ENCODE measurements at places on chromosomes 2 and 18.

DNA sequence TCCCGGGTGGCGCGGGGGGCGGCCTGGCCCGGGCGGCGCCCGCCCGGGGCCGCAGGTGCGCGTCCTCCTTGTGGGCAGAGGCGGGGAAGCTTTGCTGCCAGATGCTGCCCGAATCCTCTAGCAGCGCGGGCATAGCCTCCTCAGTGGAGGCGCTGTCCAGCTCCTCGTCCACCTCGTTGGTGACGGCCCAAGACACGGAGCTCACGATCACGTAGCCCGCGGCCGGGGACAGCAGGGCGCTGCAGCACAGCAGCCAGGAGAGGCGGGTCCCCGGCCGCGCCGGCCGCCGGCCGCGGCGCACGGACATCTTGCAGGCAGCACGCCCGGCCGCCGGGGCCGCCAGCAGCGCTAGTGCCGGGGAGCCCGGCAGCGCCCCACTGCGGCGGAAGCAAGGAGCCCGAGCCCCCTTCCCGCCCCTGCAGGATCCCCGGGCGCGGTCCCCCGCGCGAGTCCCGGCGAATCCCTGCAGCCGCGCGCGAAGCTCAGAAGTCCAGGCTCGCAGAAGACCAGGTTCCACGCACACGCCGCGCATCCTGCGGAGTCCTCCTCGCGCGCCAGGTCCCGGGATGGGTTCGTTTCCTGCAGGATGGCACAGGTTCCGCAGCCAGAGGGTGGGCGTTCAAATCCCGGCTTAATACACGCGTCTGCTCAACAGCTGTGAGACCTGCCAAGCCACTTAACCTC lies at the start of gene CREG2:
TSS of gene CREG2 (minus strand) at position 353 of the 684 bp plus-strand sequence. CDS start at position 307, 46 bp downstream.
- DNase-seq = peak; percentile 41

- no peak for DNase-seq
Measured at GRCh38 chr18:617970-618504, 21.2 kb downstream of the CLUL1 start.

DNA sequence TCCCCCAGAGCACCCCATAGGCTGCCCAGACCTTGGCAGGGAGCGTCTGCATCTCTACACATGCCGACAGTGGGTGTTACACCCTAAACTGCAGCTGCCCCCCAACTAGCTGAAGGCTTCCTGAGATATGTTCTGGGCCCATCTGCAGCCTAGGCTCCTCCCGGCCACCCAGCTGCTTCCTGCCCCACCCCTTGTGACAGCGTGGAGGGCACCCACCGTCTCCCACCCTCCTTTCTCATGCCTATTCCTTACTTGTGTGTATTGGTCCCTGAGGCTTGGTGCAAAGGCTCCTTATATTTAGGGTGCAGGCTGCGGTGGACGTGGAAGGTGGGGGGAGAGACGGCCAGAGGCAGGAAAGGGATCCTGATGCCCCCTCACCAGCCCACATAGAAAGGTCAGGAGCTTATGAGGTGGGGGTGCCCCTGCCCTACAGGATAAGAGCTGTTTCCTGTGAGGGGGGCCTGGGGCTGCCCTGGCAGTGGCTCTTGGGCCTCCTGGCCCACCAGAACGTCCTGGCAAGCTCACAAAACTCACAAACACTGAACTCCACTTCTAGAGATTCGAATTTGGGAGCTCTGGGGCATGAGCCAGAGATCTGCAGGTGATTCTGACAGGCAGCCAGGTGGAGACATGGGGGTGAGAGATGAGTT lies 7.3 kb upstream of the PROM2 start:
- DNase-seq = no peak

GRCh38 chr2:108115868-108116267 lies 123.9 kb upstream of the SULT1C3 start:
- no peak for DNase-seq

DNA sequence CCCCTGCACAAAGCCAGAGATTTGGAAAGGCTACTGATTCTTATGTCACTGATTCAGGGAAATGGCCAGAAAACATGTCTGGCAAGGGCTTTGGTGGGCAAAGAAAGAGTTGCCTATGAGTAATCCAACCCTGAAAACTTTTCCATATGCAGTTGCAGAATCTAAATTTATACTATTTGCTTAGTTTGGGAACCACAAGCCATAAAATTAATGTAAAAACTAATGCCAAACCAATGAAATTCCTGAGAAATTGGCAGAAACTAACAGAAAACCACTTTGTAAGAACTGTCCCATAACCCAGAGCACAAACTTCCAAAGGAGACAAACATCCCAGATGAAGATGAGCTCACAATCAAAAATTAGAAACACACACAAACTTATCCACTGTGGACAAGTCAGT lies 48.8 kb downstream of the TCF4 start:
- no peak for DNase-seq

- DNase-seq = no peak
Measured at GRCh38 chr2:88669482-88670214, 21.8 kb upstream of the RPIA start.

DNA sequence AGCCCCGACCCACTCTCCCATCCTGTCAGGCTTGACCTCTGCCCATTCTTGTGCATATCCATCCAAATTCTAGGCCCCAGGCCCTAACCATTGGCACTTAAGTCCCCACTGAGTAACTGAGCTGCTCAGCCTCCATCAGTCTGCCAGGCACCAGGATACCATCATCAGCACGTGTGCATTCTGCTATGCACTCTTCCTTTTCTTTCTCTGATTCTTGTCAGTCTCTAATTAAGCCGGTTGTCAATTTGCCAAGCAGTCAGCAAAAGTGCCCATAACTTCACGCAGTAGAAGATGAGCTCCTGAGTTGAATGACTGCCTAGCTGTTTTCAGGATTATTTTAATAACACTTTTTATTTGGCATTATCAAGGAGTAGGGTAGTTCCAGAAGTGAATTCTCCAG lies 107.2 kb downstream of the FEZ2 start:
- DNase-seq = no peak

- DNase-seq = no peak
Measured at GRCh38 chr2:64727013-64727767, 73.5 kb upstream of the SERTAD2 start.

DNA sequence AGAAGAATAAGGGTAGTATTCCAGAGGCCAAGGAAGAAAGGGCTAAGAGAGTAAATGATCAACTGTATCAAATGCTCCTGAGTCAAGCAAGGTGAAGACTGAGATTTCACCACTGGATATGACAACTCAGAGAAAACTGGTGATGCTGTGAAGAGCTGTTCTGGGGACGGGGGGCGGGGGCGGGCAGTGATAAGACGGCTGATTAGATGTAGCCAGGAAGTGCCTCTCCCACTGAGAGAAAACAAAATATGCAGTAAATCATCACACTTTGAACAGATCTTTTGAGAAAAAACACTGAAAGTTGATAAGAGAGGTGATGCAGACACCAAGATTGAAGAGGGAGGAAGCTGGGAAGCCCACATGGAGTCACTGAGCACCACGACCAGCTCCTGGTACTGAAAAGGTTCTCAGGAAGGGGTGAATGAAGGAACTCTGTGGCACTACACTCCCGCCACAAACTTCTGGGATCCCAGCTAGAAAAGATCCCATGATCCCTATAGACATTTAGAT lies 75.8 kb downstream of the MYO3B start:
- DNase-seq = no peak

DNA sequence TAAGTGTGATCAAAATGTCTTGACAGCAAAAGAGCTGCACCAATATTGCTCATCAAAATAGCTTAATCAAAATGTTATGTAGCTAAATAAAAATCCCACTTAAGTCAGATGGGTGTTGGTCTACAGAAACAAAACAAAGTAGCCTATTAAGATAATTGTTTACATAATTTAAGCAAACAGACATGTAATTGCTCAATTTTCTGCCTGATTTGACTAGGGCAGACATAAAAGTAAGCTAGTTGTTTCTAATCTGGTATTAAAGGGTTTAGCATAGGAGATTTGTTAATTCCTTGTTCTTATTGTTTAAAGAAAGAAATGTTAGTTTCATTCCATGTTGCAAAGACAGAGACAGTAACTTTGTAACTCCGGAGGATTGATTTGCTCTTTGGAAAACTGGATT lies 11.5 kb upstream of the FEZ2 start:
- no peak for DNase-seq

DNA sequence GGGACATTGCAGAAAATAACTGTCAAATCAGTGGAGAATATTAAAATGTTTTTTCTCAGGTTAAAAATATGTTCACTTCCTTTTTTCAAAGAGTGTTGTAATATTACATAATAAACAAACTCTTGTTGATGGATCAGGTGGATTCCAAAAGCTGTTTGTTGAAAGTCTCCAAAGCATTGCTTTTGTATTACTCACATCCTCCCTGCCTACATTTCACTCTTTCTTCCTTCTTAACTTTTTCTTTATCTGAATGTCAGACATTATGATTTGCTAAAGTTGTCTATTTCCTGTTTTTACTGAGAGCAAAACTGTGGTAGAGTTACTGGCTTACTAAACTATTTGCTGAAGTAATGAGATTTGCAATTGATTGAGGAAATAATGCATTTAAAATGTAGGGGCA lies 92.1 kb downstream of the CDH19 start:
- DNase-seq = no peak

GRCh38 chr2:68236103-68236734 lies 16.1 kb downstream of the PPP3R1 start:
- no peak for DNase-seq

- DNase-seq = no peak
Measured at GRCh38 chr2:199309973-199310372, 147.8 kb downstream of the SATB2 start.

GRCh38 chr2:232584238-232584637 lies 33.7 kb downstream of the EIF4E2 start:
- DNase-seq = no peak

DNA sequence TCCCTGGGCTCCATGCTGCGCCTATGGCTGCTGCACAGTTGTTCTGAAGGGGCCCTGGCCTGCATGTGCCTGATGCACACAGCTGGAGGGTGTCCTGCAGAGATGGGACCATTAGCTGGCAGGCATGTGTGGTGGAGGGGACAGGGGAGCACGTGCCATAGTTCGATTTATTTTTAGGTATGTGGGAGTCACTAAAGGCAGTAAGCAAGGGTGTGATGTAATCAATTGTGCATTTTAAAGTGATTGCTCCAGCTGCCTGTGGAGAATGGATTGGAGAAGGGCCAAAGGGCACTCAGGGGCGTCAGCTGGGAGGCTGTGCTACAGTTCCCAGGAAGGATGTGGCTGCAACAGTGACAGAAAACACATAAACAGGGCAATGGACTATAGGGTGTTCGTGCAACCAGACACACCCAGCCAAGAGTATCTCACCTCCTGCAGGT lies 205.1 kb downstream of the ARL4C start:
- peak; percentile 35 for DNase-seq

DNA sequence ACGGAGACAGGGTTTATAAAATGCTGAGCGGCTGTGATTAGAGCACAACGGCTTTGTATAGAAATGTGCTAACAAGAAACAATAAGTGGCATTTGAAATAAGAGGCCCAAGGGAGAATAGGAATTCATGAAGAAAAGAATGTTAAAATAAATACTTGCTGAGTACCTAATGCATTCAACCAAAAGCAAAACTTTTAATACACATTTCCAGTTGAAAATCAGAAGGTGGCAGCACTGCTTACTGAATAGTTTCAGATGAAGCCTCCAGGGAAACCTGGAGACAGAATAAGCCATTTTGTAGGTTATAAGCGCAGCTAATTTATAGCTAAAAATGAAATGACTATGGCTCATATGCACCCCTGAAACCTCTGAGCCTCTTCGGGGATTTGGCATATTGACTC lies 286.6 kb downstream of the DPP10 start:
- DNase-seq = no peak

DNA sequence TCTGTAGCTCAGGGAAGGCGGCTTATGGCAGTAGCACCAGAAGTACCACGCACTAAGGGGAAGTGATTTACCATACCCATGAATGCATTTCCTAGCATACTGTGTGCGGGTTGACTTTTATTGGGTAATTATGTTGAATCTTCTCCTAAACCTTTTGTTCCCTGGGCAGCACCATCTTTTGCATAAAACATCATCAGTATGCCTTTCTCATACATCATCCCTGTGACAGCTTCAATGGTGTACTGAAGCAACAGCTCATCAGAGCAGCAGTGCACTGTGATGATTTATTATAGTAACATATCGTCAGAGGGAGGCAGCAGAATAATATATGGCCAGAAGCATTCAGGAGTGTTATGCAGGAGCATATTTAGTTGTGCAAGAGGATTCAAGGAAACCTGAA lies 204.9 kb downstream of the CDH7 start:
- no peak for DNase-seq

DNA sequence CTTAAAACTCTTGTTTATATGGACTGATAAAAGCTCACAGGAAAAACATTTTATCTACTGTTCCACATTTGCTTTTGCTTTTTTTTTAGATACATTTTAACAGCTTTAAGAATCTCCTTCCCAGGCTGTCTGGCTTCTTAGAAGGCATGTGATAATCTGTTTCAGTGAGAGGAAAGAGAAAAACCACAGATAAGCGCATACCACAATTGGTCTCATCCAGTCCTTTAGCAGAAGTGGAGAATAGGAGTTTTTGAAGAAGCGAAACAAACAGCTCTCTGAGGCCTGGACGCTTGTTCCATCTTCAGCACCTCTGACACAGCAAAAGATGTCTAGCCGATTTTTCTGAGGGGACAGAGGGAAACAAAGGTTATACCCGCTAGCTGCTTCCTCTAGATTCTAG lies 37.6 kb downstream of the RMC1 start:
- DNase-seq = no peak

- DNase-seq = no peak
Measured at GRCh38 chr2:108625186-108625827, 91.0 kb downstream of the LIMS1 start.

GRCh38 chr2:27431395-27431794 lies 3.0 kb downstream of the NRBP1 start:
- no peak for DNase-seq

DNA sequence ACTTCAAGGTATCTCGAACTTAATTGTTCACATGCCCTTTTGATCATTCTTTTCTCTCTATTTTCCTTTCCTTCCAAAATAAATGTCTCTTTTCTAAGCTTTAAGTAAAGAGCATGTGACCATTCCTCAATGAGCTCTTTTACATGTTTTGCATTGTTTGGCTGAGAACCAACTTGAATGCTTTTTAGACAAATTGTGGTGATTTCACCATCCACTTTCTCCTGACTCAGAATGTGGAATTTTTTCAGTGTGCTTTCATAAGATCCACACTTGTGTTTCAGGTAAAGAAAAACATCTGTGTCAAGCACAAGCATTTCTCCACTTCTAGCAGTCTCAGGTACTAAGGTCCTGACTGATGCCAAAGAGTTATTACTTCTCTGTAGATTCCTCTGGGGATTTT lies 10.7 kb downstream of the RBM43 start:
- no peak for DNase-seq

GRCh38 chr2:189082376-189082975 lies 97.1 kb downstream of the COL5A2 start:
- no peak for DNase-seq
